ENCODE measurements at places on chromosomes 11 and 22.

DNA sequence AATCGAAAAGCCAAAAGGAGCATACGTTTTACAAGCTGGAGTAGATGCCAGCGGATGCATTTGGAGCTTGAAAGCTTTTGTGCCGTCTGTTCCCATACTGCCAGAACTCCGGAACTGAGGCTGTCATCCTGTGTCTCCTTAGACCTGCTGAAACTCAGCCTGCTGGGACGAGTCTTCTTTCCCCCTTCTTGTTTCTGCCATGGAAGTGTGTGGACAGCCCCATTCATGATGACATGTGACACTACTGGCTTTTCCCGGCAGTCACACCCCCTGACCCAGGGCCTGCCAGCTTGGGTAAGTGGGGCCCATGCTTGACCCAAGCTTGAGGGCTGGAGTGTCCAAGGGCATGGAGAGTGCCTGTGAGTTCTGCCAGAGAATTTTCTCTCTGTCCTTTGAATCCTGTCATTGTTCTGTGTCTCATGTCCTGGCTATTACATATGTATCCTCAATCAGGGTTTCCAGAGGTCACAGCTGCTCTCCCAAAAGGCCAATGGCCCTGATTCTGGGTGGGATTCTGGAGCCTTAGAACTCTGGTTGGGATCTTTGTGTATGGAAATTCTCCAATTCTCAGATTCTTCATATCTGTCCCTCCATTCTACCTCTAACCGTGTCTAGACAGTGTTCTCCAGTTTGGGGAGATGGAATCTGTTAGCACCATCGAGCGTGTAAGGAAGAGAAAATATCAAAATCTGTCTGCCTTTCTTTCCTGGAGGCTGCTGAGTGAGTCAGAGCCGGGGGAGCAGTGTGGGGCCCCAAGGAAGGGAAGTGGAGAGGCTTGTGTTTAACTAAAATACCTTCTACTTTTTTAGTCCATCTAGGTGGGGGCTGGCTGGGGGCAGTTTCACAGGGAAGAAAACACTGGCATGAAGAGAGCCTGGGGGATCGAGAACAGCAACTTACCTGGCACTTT is 73.2 kb downstream of the KIAA1671 start:
- no peak for DNase-seq

- no peak for DNase-seq
Observed at GRCh38 chr11:3722100-3722499, 50.9 kb upstream of the CHRNA10 start.

DNA sequence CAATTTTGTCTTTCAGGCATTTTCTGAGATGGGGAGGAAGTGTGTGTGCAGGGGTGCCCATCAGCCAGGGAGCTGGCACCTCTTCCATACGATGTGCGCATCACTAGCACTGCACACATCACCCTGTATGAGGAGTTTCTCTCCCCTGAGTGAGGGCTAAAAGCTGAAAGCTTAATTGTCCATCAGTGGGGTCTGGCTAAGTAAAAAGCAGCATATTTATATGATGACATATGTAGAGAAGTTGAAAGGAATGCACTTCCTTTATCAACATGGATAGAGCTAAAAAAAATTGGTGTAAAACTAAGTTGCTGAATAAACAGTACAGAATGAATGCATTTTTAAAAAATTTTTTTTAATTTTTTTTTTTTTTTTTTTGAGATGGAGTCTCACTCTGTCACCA is 4.0 kb downstream of the VSTM5 start:
- DNase-seq = no peak

GRCh38 chr22:44422746-44423380 is 75.2 kb downstream of the RTL6 start:
- no peak for DNase-seq

GRCh38 chr11:11178671-11179638 is 174.1 kb downstream of the CSNK2A3 start:
- no peak for DNase-seq

DNA sequence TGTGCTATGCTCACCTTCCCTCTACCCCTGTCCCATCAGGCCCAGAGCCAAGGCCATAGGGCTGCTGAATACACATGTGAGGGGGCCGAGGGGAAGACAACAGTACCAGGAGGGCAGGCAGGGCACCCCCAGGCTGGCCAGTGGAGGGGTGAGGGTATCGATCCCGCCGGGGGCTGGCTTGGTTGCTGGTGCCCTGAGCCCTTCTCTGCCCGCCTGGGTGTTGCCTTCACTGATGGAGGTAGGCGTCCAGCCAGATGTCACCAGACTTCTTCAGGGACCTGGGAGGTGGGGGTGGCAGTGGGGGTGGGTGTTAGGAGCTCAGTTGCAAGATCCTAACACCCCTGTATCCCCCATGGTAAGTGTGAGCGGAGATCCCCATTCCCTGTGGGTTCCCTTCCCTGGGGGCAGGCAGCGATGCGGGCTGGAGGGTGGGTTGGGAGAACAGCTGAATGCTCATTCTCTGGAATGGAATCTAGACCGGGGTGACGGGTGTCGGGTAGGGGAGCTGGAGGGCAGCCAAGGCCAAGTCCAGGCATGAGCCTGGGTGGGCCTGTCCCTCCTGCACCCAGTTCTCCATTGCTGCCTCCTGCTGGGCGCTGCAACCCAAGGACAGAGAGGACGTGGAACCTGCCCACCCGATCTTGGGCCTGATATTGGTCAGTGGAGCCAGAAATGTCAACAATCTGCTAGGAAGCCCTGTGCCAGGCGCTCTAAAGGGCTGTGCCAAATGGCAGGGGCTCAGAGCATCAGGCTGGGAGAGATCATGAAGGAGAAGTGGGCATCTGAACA is 17.6 kb downstream of the FADS3 start:
- DNase-seq = no peak

DNA sequence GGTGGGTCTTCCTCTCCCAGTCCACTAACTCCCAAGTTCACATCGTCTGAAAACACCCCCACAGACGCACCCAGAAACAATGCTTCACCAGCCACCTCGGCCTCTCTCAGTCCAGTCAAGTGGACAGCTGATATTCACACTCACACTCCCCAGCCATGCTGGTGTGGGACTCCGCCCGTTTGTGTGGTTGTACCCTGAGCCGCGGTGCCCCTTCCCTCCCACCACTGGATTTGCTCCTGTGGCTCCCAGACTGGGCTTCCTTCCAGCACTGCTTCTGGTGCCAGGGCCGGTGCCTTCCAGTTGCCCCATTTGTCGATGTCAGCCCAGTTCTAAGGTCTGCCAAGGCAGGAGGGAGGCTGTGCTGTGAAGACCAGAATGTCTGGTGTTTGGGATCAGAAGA is 37.9 kb upstream of the PLET1 start:
- DNase-seq = no peak

DNA sequence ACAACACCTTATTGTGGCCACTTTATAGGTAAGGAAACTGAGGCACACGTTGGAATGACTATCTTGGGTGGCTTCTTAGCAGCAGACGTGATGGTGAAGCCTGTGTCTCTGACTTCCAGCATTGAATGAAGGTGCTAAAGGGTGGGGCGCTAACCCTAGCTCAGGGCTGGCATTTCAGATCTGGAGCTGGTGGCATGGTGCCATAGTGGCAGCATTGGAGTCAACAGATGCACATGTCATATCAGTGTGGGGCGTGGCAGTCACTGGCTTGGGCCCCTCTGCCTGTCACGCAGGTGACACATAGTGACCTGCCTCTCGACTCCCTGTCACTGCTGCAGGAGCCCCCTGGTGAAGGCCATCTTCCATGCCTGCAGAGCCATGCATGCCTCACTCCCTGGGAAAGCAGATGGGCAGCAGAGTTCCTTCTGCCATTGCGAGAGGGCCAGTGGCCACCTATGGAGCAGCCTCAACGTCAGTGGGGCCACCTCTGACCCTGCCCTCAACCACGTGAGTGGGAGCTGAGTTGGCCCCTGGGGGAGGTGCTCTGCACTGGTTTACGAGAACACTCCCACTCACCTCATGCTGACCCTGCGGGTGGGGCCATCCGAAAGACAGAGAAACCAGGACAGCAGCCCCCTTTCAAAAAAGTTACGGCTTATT is 14.8 kb downstream of the SHISA8 start:
- DNase-seq = no peak

- DNase-seq = no peak
Observed at GRCh38 chr11:121426476-121427399, 25.4 kb upstream of the SORL1 start.

- DNase-seq = no peak
Observed at GRCh38 chr22:23745791-23746190, 5.1 kb downstream of the ZNF70 start.

- DNase-seq = no peak
Observed at GRCh38 chr11:11528986-11529385, 92.8 kb downstream of the GALNT18 start.
